ENCODE measurements at places on chromosomes 16 and 17. TPM values are rescaled to one million over a fixed set of nuclear protein-coding genes. Genes with fewer than 3 reads are reported as not detected.

GRCh38 chr16:10828851-10829366 lies 10.3 kb upstream of the TVP23A start:
- no peak for DNase-seq
- H3K27me3 ChIP-seq = no peaks in the 10 kb centered on the region
- no peak overlapping the region for H3K4me3 ChIP-seq
- no peaks in the 10 kb centered on the region for H3K4me1 ChIP-seq
- no peaks in the 10 kb centered on the region for H3K36me3 ChIP-seq
- no peak overlapping the region for H3K27ac ChIP-seq

DNA sequence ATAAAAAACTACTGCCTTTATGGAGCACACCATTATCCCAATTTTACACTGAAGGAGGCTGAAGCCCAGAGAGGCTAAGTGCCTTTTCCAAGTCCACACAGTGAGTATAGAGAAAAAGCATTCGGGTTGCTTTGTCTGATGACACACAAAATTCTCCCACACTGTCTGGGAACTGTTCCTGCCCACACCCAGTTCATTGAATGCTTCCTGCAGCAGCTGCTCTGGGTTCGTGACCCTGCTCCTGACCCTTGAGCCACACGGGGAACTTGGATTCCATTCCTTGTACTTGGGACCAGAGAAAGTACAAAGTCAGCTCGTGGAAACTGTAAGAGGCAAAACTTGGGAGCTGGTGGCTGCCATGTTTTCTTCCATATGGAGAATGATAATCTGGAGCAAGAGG lies 57.9 kb downstream of the AKAP1 start:
- H3K27ac ChIP-seq = no peak overlapping the region
- peaks cover 4% of the 10 kb centered on the region for H3K4me1 ChIP-seq

- DNase-seq = no peak
- H3K36me3 ChIP-seq = no peaks in the 10 kb centered on the region
- H3K27ac ChIP-seq = no peak overlapping the region
Observed at GRCh38 chr16:6428861-6429260, 903.8 kb upstream of the RBFOX1 start.

DNA sequence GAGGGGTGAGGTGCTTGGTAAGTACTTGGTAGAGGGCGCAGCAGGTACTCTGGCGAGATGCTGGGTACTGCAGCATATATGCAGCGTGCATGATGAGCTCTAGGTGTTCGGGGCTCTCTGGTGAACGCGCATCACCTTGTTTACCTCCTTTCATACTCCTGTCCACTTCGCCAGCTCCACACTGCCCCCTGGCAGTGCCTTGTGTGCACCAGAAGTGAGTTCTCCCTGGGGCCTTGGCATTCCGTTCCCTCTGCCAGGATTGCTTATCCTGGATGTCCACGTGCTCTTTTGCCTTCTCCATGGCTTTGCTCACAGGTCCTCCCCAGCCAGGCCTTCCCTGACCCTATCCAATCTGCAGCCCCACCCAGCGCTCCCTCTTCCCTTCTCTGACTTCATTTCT lies 154.2 kb downstream of the MRM1 start:
- no peaks in the 10 kb centered on the region for H3K4me1 ChIP-seq
- no peak overlapping the region for H3K27ac ChIP-seq
- no peaks in the 10 kb centered on the region for H3K36me3 ChIP-seq
- no peak overlapping the region for H3K4me3 ChIP-seq

GRCh38 chr16:22727285-22728166 lies 86.4 kb upstream of the HS3ST2 start:
- H3K36me3 ChIP-seq = no peaks in the 10 kb centered on the region
- no peak for DNase-seq
- H3K27me3 ChIP-seq = no peaks in the 10 kb centered on the region
- no peak overlapping the region for H3K4me3 ChIP-seq
- no peaks in the 10 kb centered on the region for H3K4me1 ChIP-seq
- H3K27ac ChIP-seq = no peak overlapping the region

DNA sequence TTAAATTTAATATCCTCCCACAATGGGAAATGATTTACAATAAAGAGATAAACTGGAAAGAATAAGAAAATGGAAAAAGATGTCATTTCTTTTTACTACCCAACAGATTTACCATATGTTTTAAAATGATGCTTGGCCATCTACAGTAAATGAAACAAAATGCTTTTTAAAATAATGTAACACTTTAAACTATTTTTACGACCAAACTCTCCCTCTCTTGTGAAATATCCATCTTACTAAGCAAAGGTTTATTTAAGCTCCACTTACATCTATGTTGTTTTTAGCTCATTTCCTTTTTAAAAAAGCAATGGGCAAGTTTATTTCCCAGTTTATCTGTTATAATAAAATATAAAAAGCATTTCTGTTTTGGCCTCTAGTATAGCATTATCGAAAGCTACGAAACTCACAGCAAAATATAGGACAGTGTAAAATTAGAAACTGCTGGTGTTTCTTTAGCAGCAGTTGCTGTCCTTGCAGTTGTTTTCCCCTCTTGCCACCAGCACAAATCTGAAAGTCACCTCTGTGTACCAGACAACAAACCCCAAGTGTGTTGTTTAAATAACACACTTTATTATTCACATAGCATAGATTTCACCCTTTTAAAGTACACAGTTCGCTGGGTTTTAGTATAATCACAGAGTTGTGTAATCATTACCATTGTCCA lies 195.1 kb downstream of the CDRT15L2 start:
- no peak overlapping the region for H3K4me3 ChIP-seq
- no peaks in the 10 kb centered on the region for H3K36me3 ChIP-seq
- H3K27me3 ChIP-seq = no peaks in the 10 kb centered on the region
- H3K4me1 ChIP-seq = peaks cover 10% of the 10 kb centered on the region
- no peak overlapping the region for H3K27ac ChIP-seq
- DNase-seq = no peak

GRCh38 chr16:65490286-65490685 lies 368.4 kb upstream of the CDH11 start:
- no peak overlapping the region for H3K27ac ChIP-seq
- no peak for DNase-seq
- no peak overlapping the region for H3K4me3 ChIP-seq
- H3K4me1 ChIP-seq = no peaks in the 10 kb centered on the region
- no peaks in the 10 kb centered on the region for H3K36me3 ChIP-seq

- no peaks in the 10 kb centered on the region for H3K36me3 ChIP-seq
- no peaks in the 10 kb centered on the region for H3K4me1 ChIP-seq
- no peak for DNase-seq
- peaks cover 3% of the 10 kb centered on the region for H3K27me3 ChIP-seq
- no peak overlapping the region for H3K27ac ChIP-seq
- no peak overlapping the region for H3K4me3 ChIP-seq
Observed at GRCh38 chr17:59972778-59973177, 8.2 kb upstream of the RNFT1 start.

- H3K36me3 ChIP-seq = peaks cover 7% of the 10 kb centered on the region
- no peaks in the 10 kb centered on the region for H3K4me1 ChIP-seq
- no peaks in the 10 kb centered on the region for H3K27me3 ChIP-seq
- no peak overlapping the region for H3K4me3 ChIP-seq
- no peak for DNase-seq
Observed at GRCh38 chr16:15542734-15543347, 100.1 kb downstream of the MARF1 start.

GRCh38 chr17:18093616-18094408 lies 6.1 kb downstream of the DRG2 start:
- no peaks in the 10 kb centered on the region for H3K27me3 ChIP-seq
- H3K4me1 ChIP-seq = peaks cover 8% of the 10 kb centered on the region
- H3K27ac ChIP-seq = peak overlapping the region; percentile 24
- no peak overlapping the region for H3K4me3 ChIP-seq

DNA sequence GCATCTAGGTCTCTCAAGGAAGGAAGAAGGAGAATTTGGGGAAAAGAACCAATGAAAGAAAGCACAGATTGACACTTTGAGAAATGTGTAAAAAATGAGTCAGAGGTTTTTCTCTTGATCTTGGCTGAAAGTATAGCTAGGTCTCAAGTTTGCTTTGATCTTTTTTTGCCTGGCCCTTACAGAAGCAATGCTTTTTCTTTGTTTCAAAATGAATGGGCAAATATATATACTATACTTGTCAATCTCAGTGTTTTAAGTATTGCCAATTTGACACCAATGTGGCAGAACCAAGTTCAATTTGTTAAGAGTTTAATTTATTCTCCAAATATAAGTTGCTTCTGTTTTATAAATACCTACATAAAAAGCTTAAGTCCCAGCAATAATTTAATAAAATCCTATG lies 119.6 kb downstream of the PPM1E start:
- peaks cover 10% of the 10 kb centered on the region for H3K27me3 ChIP-seq
- no peak overlapping the region for H3K4me3 ChIP-seq
- no peak overlapping the region for H3K27ac ChIP-seq

GRCh38 chr16:30351001-30351441 lies 4.1 kb downstream of the CD2BP2 start:
- no peaks in the 10 kb centered on the region for H3K27me3 ChIP-seq
- H3K4me3 ChIP-seq = no peak overlapping the region
- no peak for DNase-seq
- H3K36me3 ChIP-seq = peaks cover 20% of the 10 kb centered on the region
- H3K4me1 ChIP-seq = peaks cover 19% of the 10 kb centered on the region

- H3K4me3 ChIP-seq = no peak overlapping the region
- no peak for DNase-seq
- no peaks in the 10 kb centered on the region for H3K27me3 ChIP-seq
- no peak overlapping the region for H3K27ac ChIP-seq
- no peaks in the 10 kb centered on the region for H3K36me3 ChIP-seq
Observed at GRCh38 chr16:71203631-71204030, 26.9 kb downstream of the HYDIN start.

DNA sequence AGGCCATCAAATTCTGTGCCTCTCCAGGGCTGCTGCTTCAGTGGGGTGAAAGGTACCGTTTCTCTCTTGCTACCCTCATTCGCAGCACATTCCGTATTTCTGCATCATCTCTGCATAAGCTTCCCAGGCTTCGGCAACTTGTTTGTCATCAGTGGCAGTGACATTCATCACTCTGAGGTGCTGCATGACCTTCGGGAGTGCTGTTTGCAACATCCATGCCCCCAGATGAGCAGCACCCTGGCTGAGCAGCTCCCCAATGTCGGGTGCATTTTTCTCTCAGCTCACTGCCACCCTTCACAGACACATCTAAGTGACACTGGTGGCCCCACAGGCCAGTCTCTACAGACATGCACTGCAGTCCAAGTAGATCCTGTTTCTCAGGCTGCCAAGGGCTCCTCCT lies 3.8 kb downstream of the CREBBP start:
- no peak for DNase-seq
- H3K4me3 ChIP-seq = peak overlapping the region; percentile 38
- H3K36me3 ChIP-seq = peaks cover 7% of the 10 kb centered on the region
- peak overlapping the region; percentile 27 for H3K27ac ChIP-seq

GRCh38 chr17:1484676-1485422 lies 7.6 kb downstream of the MYO1C start:
- H3K27me3 ChIP-seq = no peaks in the 10 kb centered on the region
- no peak for DNase-seq
- peaks cover 16% of the 10 kb centered on the region for H3K36me3 ChIP-seq
- peak overlapping the region; percentile 80 for H3K4me3 ChIP-seq

GRCh38 chr17:29045734-29046472 lies 3.0 kb downstream of the PIPOX start:
- no peak overlapping the region for H3K27ac ChIP-seq
- no peak overlapping the region for H3K4me3 ChIP-seq
- peaks cover 51% of the 10 kb centered on the region for H3K4me1 ChIP-seq
- no peaks in the 10 kb centered on the region for H3K36me3 ChIP-seq
- no peak for DNase-seq

DNA sequence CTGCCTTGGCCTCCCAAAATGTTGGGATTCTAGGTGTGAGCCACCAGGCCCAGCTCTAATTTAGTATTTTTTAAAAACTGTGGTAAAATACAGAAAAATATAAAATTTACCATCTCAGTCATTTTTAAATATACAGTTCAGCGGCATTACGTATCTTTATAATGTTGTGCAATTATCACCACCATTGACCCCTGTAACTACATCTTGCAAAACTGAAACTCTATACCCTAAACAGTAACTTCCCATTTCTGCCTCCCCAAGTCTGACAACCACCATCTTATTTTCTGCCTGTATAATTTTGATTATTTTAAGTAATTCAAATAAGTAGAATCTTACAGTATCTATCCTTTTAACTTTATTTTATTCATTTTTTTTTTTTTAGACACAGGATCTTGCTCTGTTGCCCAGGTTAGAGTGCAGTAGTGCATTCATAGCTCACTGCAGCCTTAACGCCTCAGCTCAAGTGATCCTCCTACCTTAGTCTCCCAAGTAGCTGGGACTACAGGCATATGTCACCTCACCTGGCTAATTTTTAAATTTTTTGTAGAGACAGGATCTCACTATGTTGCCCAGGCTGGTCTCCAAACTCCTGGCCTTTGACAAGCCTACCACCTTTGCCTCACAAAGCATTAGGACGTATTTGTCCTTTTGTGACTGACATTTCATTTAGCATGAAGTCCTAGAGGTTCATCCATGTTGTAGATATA lies 10.9 kb upstream of the GGA2 start:
- no peaks in the 10 kb centered on the region for H3K27me3 ChIP-seq
- no peaks in the 10 kb centered on the region for H3K4me1 ChIP-seq
- no peak for DNase-seq
- peaks cover 36% of the 10 kb centered on the region for H3K36me3 ChIP-seq
- no peak overlapping the region for H3K4me3 ChIP-seq

DNA sequence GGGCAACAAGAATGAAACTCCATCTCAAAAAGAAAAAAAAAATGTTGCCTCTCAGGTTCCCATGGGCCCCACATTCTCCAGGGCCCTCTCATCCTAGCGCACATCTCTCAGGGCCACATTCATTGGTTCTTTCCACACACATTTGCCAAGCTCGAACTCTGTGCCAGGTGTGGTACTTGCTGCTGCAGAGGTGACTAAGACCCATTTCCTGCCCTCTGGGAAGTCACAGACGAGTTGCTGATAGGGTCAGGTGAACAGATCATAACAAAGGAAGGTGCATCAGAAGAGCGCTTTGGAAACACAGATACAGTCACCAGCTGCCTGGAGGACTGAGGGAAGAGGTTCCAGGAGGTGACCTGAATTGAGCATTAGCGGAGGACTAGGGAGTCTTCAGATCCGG lies 1.0 kb downstream of the GSDMA start:
- H3K4me3 ChIP-seq = no peak overlapping the region
- peaks cover 3% of the 10 kb centered on the region for H3K4me1 ChIP-seq
- no peak for DNase-seq
- no peak overlapping the region for H3K27ac ChIP-seq
- H3K27me3 ChIP-seq = peaks cover 40% of the 10 kb centered on the region
- H3K36me3 ChIP-seq = no peaks in the 10 kb centered on the region

GRCh38 chr17:63431939-63432804 lies 13.9 kb downstream of the CYB561 start:
- peak overlapping the region; percentile 81 for H3K27ac ChIP-seq
- no peaks in the 10 kb centered on the region for H3K36me3 ChIP-seq
- DNase-seq = no peak
- no peak overlapping the region for H3K4me3 ChIP-seq
- peaks cover 21% of the 10 kb centered on the region for H3K4me1 ChIP-seq

FOXN1 gene
- total RNA-seq = not detected

CCL16 gene
- total RNA-seq = not detected

SLC6A2 gene
- total RNA-seq = not detected

KLHL10 gene
- total RNA-seq = not detected
